ENCODE measurements at places on chromosomes 5 and 9.
A peak's percentile ranks its signal among the peaks of the same experiment; 100 is the strongest.

DNA sequence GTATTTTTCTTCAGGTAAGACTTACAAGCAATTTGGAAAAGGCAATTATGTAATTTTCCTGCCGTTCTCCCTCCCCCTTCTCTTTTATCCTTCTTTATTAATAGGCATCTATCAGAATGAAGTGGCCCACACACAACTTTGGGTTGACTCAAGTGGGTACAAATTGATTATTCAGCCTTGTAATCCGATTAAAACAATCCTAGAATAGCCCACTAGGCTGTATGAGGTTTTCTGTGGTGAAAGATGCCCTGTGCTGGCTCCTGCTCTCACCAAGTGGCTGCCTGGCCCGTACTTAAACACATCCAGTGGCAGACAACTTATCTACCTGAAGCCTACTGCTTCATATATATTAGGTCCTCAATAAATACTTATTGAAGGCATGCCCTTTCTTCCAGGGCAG lies 177.3 kb upstream of the C9orf72 start:
- peak; percentile 69 for DNase-seq

DNA sequence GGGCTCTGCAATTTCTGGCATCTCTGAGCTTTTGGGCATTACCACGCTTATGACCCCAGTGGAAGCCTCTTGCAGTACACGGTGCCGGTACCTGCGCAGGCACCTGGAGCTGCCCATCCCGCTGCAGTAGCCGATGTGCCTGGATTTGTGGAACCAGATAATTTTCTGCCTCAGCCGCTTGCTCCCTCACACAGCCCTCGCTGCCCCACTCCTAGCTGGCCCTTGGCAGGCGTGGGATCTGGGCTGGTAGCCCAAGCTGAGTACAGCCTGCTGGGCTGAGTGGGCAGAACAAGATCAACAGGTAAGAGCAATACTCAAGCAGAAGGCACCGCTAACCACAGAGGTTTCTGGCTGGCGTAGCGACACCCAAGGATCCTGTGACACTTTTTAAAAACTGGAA lies 1808.8 kb upstream of the ACO1 start:
- DNase-seq: no peak

GRCh38 chr5:142544071-142544753 lies 141.7 kb downstream of the FGF1 start:
- no peak for DNase-seq

DNA sequence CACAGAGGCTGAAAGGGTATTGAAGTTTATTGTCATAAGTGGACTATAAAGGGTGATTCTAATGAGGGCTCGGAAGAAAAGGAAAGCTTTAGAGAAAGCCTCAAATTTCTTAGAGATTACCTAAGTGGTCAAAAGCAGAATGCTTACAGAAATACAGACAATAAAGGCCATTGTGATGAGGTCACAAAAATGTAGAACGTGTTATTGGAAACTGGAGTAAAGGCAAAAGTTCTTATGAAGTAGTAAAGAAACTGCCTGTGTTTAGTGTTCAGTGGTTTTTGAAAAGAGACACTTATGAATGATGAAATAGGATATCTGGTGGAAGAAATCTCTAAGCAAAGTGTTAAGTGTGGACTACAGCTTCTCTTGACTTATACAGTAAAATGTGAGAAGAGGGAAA lies 726.9 kb downstream of the DNAH5 start:
- DNase-seq: no peak

DNA sequence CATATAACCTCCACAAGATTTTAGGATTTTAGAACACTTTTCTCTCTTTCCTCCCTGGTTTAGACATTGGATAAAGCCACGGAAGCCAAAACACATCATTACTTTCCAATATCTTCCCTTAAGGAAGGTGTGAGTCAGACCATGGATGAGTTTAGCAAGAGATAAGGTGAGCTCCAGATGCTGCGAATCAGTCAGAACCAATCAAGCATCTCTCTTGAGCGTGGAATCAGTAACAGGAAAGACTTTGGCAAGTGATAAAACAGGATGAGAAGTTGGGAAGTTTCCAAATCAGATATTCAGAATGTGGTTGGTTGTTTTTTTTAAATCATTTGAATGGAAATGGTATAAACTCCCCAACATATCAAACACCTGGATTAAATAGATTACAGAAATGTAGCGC lies 397.8 kb downstream of the EFNA5 start:
- DNase-seq: no peak

DNA sequence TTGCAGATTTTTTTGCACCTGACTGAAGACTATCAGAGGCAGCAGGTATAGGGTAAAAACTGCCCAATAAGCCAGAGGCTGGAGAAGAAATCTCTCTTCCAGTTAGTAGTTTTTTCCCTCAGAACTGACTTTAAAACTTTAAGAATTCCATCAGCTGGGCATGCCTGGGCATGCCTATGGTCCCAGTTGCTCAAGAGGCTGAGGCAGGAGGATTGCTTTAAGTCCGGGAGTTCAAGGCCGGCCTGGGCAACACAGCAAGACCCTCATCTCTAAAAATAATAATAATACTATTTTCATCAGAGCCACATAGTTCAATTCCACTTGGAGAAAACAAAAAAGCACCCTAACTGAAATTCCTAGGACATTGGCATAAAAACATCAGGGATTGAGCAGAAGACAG lies 30.3 kb downstream of the SUSD1 start:
- DNase-seq: no peak

DNA sequence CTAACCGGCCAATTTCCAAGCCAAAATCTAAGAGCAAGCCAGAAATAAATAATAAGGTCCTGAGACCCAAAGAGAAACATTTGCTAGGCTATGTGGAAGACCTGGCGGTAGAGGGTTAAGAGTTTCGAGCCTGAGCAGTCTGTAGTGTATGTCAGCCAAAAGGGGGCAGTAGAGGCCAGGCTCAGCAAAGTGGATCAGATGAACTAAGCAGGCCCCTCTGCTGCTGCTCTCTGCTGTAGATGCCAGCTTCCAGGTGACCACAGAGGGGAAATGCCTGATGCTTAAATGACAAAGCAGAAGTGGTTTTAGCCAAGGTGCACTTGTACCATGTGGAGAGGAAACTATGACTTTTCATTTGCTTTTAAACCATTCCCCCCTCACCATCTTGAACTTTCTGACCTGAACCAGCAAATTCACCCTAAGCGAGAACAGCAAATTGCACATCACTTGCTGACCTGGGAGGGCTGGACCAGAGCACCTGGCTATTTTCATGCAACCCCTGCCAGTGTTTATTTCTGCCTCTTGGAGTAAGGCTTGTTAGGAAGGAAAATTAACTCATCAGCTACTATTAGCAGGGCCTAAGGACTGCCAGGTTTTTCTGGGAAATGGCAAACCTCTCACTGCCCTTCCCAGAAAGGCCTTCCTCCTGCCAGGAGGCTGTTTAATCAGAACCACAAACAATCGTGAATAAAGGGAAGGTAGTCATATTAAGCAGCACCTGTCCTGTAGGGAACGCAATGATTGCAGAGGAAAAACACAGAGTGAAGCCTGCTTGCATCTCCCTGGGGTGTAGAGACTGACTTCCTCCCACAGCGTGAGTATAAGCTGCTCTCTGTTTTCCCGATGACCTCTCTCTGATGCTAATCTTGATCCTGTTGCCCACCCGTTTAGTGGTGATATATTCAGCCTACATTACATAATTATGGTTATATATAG lies 818.2 kb downstream of the TLR4 start:
- peak; percentile 69 for DNase-seq

DNA sequence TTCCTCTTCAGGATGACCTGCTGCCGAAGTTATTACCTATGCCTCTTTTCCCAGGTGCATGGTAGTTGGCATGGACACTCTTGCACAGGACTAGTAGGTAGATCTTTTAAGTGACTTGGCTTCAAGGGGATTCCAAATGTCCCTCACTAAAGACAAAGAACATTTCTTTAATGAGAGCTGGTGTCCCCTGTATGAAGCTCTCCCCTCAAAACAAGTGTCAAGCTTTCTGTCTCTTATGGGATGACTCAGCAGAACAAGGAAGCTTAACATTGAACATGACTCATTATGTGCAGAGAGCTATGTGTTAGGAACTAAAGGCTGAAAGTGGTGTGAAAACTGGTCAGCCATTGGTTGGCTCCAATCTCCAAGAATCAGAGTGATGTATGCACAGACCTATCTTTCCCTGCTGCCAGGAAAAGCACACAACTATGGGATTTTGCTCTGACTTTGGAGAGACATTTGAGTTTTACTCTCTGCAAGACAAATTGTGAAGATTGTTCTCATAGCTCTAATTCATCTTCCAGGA lies 120.5 kb downstream of the PRDM6 start:
- DNase-seq: no peak

DNA sequence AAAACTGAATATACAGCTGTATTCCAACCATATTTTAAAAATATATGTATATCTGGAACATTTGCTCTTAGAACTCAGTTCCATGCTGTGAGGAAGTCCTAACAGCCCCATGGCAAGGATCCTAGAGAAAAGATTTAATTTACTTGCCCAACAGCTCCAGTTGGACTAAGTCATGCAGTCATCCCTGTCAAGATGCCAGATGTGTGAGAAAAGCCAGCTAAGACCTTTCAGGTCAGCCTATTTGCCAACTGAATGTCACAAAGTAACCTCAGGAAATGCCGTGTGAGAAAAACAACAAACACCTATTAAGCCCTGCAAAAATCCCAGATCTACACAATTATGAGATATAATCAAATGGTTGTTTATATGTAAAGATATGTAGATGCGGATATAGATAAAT lies 416.3 kb downstream of the NR2F1-AS1 start:
- peak; percentile 61 for DNase-seq

DNA sequence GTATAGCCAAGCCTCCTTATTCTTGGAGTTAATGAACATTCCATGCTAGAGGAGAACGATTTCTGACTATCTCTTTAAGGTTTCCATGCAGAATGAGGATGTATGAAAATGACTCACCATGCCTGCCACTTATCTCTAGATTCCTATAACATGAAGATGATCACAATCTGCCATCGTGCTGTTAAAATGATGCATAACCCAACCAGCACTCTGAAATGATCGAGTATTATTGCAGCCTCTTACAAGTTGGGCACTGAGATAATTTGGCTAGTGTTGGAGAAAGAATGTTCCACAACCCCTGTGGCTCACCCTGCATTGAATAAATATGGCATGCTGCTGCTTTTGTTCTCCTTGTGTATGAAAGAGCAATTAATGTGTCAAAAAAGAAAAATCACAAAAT lies 1143.6 kb upstream of the WWC1 start:
- no peak for DNase-seq

GRCh38 chr9:124290743-124291554 lies 33.2 kb downstream of the NEK6 start:
- no peak for DNase-seq

DNA sequence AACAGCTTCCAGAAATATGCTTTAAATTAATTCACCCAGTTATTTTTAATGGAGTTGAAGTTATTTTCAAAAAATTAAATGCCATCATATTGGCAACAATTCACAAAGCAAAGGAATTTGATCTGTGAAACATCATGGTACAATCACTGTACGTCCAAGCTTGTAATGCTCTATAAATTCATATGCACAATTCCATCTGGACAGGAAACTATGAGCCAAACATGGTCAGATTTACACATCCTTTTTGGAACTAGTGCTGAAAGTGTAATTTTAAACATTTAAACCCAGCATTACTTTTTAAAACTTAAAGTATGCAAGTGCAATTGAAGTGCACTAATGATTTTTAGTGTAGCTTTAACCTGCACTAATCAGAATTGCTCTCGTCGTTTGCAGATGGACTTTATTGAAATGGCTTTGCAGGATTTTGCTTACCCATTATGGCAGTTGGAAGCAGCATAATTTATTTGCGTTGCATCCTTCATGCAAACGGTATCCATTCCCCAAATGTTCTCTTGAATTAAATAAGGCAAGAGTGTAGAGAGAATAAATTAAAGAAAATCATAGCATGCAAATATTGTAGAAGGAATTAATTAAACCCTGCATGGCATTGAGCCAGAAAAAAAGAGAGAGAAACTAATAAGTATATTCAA lies 21.0 kb upstream of the OR13F1 start:
- no peak for DNase-seq

DNA sequence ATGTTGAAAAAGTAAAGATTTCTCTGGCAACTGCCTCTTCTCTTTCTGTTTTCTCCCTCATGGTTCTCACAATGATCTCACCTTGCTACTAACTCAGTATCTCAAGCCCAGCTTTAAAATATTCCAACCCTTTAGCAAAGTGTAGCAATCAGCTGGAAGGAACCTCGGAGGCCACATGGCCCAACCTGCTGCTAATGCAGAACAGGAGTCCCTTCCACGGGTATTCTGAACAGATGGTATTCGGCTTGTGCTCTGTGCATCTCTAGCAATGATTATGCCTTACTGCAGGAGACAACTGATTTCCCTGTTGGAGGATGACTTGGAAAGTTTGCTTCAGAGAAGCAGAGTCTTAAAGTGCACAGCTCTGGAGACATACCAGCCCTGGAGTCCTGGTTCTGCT lies 151.8 kb upstream of the PPP1R2B start:
- DNase-seq: peak; percentile 22

DNA sequence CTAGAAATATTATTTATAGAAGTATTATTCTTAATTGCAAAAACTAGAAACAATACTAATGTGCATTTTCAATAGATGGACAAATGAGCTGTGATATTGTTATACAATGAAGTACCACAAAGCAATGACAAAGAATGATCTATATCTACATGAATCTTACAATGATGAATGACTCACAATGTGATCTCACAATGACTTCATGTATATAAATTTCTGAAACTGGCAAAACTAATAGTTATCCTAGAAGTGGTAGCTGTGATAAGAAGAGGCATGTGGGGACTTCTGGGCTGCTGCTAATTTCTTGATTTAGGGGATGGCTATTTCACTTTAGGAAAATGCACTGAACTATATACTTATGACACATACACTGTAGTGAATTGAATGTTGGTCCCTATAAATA lies 396.0 kb upstream of the ZNF608 start:
- no peak for DNase-seq

DNA sequence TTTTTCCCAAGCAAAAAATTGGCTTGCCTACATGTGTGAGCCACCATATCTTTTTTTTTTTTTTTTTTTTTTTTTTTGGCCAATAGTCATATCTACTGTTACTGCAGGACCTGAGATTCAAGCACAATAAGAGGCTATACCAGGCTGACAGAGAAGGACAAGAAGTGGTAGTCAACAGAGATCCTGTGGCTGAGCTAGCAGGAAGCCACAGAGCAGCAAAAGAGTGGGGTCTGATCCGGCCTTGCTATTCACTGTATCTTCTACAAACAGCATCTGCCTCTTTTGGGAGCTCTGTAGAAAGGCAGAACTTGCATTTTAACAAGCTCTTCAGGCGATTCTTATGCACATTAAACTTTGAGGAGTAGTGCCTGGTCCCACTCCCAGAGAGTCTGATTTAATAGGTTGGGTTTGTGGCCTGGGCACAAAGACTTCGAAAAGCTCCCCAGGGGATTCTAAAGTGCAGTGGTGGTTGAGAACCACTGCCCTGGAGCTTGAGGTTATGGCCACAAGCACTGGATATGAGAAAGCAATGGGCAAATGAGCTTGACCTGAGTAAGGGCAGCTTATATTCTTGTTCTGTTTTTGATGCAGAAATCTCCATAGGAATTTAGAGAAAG lies 162.8 kb downstream of the PIK3R1 start:
- DNase-seq: no peak

DNA sequence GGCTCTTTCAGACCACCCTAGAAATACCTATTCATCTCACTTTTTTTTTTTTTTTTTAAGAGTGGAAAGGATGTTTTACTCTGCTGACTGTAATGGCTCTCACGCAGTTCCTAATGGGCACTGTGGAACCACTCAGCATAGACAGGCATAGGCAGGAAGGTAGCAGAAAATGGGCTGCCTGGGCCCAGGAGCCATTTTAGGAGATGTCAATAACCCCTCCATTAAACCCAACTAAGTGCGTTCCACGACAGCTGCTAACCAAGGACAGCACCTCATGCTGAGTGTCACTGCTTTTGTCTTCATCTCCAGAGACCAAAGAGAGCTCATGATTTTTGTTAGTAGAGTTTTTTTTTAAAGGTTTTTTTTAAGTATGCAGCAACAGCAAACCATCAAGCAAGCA lies 15.3 kb downstream of the MAP1B start:
- no peak for DNase-seq

Data from NCI-H82 (cell line).